Stimulated activated naive B cell treated with anti-CD40 and anti-IgM and Interleukin-4, amounts not matched to agents 10 μg/mL and 1 μg/mL and 100 μg/mL, for 72 hours (primary cell): ENCODE measurements at places on chromosomes 7 and 10.

DNA sequence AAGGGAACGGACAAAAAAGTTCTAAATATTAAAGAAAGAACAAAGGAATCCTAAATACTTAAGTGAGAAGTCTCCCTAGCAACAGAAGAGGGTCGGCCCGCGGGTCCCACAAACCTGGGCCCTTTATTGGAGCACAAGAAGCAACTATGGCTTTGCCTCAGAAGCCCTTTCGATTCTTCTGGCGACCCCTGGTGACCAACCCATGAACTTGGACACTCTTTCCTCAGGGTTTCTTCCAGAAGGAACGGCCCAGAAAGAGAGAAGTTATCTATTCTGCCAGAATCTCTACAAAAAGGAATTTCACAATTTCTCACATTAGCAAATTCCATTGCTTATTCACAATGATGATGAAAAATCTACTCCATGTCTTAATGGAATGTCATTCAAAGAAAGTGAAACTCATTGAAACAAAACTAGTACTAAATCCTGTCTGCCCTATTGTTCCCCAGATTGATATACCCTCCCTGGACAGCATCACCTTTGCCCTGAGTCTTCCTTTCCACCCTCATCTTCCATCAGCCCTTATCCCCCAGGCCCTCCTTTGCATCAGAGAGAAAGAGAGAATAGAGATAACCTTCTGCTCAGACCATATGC lies 43.7 kb downstream of the CPVL start:
- no peak for DNase-seq

GRCh38 chr10:127962205-127962604 lies 55.3 kb downstream of the PTPRE start:
- no peak for DNase-seq

DNA sequence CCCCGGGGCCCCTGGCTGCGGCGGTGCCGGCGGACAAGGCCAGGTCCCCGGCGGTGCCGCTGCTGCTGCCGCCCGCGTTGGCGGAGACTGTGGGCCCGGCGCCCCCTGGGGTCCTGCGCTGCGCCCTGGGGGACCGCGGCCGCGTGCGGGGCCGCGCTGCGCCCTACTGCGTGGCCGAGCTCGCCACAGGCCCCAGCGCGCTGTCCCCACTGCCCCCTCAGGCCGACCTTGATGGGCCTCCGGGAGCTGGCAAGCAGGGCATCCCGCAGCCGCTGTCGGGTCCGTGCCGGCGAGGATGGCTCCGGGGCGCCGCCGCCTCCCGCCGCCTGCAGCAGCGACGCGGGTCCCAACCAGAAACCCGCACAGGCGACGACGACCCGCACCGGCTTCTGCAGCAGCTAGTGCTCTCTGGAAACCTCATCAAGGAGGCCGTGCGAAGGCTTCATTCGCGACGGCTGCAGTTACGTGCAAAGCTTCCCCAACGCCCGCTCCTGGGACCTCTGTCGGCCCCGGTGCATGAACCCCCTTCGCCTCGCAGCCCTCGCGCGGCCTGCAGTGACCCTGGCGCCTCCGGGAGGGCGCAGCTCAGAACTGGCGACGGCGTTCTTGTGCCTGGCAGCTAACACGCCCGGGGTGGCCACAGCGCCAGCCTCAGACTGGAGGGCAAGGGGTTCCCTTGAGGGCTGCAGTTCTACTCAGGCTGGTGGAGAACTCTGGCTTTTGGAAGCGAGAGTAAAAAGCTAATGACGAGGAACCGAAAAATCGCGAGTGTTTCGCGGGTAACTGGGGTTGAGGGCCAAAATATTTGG lies 804 bp downstream of the FRAT1 start:
- peak; percentile 63 for DNase-seq

- DNase-seq = no peak
Measured at GRCh38 chr7:101767544-101767943, 49.9 kb upstream of the CUX1 start.

GRCh38 chr7:118492466-118492865 lies 268.0 kb downstream of the ANKRD7 start:
- no peak for DNase-seq

- DNase-seq = no peak
Measured at GRCh38 chr7:133796782-133797745, 330.1 kb upstream of the LRGUK start.

- no peak for DNase-seq
Measured at GRCh38 chr7:56048245-56048644, 3.0 kb downstream of the PSPH start.

GRCh38 chr10:31625566-31625965 lies 303.1 kb downstream of the ARHGAP12 start:
- no peak for DNase-seq

DNA sequence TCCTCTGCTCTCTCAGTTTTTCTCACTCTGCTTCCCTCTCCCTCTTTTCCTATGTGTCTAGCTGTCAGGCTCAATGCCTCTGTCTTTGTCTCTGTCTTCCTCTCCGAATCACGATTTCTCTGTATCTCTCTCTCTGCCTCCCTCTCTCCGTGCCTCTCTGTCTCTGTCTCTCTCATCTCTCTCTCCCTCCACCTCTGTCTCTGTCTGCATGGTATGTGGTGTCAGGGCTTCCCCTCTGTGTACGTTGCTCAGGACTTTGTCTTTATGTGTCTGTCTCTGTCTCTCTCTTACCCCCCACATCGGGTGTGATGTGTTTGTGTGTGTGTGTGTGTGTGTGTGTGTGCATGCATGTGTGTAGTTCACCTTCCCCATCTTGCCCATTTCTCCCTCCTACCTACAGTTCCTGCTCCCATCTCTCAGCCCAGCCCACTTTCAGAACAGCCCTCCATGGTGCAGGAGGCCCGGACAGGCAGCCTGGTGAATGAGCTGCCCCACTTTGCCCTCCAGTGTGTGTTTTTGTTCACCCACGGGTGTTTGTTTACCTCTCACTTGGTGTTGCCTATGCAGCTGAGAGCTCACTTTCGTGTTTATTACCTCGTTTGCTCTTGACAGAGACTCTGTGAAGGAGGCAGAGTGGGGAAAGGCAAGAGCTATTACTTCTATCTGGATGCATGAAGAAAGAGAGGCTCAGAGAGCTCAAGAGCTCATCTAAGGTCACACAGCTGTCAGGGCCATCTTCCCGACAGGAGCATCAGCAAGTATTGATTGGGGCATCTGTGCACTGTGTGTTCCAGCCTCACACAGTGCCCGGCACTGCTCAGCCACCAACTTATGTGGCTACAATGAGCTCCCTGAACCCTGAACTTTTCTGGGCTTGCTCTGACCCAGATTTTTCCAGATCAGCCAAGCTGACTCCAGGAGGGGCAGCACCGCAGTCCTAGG lies 163.5 kb upstream of the ZMIZ1 start:
- DNase-seq = no peak

DNA sequence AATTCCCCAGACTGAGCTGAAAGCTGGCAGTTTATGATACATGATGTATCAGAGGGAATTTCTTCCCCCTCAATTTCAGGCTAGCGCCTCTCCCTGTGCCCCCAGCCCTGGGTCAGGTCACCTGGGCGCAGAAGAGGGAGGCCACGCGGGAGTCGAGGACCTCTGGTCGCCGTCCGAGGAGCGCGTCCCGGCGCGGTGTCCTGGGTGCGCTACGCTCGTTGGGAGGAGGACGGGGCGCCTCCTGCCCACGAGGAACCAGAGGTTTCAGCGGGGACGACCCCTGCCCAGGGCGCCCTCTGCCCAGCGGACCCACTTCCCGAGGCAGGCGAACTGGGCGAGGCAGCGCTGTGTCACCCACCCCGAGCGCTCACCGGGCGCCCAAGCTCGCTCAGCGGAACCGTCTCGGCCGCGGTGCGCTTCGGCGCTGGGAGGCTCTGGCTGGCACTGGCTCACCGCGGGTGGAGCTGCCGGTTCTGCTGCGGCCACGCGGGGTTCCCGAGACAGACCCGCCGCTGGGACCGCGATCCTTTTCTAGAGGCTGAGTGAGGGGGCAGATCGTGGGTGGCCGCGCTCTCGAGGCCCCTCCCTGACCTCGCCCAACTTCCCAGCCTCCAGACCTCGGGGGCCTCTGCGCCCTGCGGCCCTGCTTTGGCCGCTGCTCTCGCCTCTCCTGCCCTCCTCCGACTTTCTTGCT lies at the start of gene FAM237B:
Gene FAM237B, minus strand, starts transcription at position 504 of the 694 bp plus-strand sequence. CDS start 1,556 bp downstream, outside the sequence.
- DNase-seq = no peak

- no peak for DNase-seq
Measured at GRCh38 chr7:94701555-94701973, 45.6 kb upstream of the SGCE start.

DNA sequence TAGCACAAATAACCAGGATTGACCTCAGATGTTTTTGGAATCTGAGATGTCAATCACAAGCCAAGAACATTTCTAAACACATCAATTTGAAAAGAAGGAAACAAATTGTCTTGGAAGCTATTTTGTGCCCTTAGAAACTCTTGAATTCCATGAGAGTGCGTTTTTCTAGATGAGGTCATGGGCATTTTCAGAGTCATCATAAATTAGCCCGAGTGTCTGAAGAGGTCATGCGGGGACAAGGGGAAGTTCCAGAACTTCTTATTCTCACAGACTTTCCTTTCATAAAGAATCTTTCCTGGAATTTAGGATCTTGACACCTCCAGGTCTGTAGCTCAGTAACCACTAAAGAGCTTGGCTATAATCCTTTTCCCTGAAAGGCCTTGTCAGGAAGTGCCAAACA lies 28.2 kb downstream of the IL2RA start:
- no peak for DNase-seq

DNA sequence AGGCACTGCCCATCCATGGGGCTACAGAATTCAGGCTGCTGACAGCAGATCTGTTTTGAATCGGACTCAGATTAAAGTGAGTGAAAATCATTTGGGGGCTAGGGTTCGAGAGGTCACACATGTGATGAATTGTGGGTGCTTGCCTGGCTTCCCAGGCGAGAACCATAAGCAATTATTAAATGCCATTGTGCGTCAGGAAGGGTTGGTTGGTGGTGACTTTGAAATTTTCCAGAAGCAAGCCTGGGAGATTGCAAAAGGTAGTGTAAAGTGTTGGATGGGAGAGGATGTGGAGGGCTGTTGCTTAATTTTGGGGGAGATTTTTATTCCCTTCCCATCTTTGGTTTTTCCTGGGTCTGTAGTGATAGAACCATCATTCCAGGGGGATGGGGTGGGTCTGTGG lies 34.6 kb downstream of the LRMDA start:
- no peak for DNase-seq
